ENCODE measurements at places on chromosomes 4 and X.
A peak's percentile ranks its signal among the peaks of the same experiment; 100 is the strongest.

DNA sequence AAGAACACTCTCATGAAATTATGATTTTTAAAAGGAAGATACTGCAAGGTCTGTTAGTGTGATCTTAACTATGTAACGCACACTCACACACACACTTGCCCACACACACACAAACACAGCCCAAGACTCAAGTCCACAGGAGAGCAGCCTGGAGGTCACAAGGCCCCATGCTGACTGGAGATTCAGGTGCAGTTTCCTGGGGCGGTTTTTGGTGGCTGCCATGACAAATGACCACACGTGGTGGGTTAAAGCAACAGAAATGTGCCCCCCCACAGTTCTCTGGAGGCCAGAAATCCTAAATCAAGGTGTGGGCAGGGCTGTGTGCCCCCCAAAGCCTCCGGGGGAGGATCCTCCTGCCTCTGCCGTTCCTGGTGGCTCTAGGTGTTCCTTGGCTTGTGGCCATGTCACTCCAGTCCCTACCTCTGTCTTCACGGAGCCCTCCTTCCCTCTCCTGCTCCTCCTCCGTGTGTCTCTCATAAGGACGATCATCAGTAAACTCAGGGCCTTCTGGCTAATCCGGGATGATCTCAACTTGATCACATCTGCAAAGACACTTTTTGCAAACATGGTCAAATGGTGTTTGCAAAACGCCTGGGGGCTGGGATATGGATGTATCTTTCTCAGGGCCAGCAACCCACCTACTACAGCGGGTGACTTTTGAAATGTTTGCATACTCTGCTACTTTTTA, 9.7 kb upstream of the HTRA3 start:
- H3K4me3 ChIP-seq: no peak overlapping the region
- no peaks in the 10 kb centered on the region for H3K27me3 ChIP-seq
- no peak overlapping the region for H3K27ac ChIP-seq
- H3K4me1 ChIP-seq: no peaks in the 10 kb centered on the region

GRCh38 chrX:126655061-126655460, 102.4 kb upstream of the DCAF12L1 start:
- H3K36me3 ChIP-seq: no peaks in the 10 kb centered on the region
- no peak overlapping the region for H3K4me3 ChIP-seq
- no peak for DNase-seq
- H3K27me3 ChIP-seq: no peaks in the 10 kb centered on the region
- no peaks in the 10 kb centered on the region for H3K4me1 ChIP-seq
- H3K27ac ChIP-seq: no peak overlapping the region

- no peaks in the 10 kb centered on the region for H3K4me1 ChIP-seq
- H3K27me3 ChIP-seq: no peaks in the 10 kb centered on the region
- no peak for DNase-seq
Measured at GRCh38 chr4:73698217-73698616, 42.2 kb upstream of the CXCL8 start.

- no peak overlapping the region for H3K4me3 ChIP-seq
- DNase-seq: peak; percentile 30
- H3K27ac ChIP-seq: no peak overlapping the region
- H3K27me3 ChIP-seq: no peaks in the 10 kb centered on the region
- H3K4me1 ChIP-seq: no peaks in the 10 kb centered on the region
Measured at GRCh38 chr4:173318648-173319211, 15.4 kb downstream of the HMGB2 start.

- H3K27ac ChIP-seq: no peak overlapping the region
- H3K4me1 ChIP-seq: no peaks in the 10 kb centered on the region
- H3K27me3 ChIP-seq: no peaks in the 10 kb centered on the region
- H3K36me3 ChIP-seq: no peaks in the 10 kb centered on the region
- no peak overlapping the region for H3K4me3 ChIP-seq
Measured at GRCh38 chr4:106502106-106502699, 133.6 kb upstream of the GIMD1 start.

DNA sequence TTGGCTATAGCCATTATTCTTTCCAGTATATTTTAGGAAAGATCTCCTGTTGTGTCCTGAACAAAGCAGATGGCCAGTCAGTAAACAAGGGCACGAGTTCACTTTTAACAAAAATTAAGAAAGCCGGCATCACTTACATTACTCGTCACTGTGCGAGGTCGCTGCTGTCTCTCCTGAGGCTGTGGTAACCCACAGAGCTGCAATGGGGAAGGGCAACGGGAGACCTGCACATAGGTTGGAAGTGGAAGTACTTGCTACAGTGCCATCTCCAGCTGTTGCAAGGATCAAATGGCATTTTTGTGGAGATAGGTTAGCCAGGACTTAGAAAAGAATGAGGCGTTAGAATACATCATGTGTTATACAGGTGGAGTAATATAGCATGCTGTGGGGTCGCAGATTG, 132.2 kb downstream of the KLHL8 start:
- H3K4me1 ChIP-seq: no peaks in the 10 kb centered on the region
- DNase-seq: no peak
- H3K4me3 ChIP-seq: no peak overlapping the region
- no peaks in the 10 kb centered on the region for H3K27me3 ChIP-seq
- H3K36me3 ChIP-seq: peaks cover 12% of the 10 kb centered on the region

- no peak for DNase-seq
- no peak overlapping the region for H3K4me3 ChIP-seq
- H3K27me3 ChIP-seq: no peaks in the 10 kb centered on the region
Measured at GRCh38 chrX:39140581-39140980, 339.3 kb downstream of the MID1IP1 start.

DNA sequence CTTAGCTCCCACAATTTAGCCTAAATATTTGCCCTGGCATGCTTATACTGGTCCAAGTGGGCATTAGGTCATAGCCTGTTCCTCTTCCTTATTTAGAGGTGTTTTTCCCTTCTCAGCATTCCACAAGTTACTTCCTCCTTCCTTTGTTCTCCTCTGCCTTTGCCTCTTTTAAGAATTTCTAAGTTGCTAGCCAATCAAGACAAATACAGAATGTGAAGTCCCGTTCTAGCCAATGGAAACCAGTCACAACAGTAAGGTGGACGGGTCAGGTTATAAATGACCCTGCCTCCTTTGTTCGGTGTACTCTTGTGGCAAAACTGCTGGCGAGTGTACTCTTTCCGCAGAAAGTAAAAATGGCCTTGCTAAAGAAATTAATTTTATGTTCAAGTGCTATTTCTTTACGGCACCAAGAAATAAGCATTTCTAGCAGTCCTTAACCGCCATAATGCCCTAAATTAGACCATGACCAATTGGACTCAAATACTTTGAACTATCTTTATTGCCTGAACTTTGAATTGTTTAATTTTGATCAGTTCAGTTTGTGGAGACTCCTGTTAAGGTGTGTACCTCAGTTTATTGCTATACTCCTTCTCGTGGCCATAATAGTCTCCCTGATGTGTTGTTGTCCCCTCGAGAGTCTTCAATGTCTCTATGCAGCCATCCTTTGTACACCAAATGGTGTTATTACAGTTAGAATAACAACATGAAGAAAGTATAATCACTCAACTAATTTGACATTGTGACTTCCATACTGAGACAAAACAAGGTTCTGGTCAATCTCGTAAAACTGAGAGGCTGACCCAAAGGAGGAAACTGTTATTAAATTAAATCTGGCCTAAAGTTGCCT, 1.6 kb upstream of the HADH start:
- H3K4me3 ChIP-seq: no peak overlapping the region
- H3K27me3 ChIP-seq: no peaks in the 10 kb centered on the region
- peak overlapping the region; percentile 87 for H3K27ac ChIP-seq
- peaks cover 8% of the 10 kb centered on the region for H3K4me1 ChIP-seq

DNA sequence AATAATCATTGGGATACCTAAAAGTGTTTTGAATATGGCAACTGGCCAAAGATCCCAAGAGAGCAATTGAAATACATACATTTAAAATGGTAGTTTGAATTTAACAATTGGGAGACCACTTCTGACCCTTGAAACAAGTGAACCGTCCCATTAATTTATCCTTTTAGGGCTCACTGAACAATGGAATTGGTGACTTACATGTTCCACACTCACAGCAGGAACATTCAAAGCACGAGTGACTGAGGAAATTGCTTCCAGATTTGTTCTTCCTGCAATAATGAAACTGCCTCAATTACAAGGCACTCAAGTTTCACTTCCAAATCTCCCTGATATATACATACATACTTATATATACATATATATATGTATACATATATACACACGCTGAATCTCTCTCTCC, 20.6 kb downstream of the SLC39A8 start:
- no peak for DNase-seq
- H3K36me3 ChIP-seq: no peaks in the 10 kb centered on the region
- H3K27me3 ChIP-seq: no peaks in the 10 kb centered on the region
- H3K27ac ChIP-seq: no peak overlapping the region
- no peak overlapping the region for H3K4me3 ChIP-seq

DNA sequence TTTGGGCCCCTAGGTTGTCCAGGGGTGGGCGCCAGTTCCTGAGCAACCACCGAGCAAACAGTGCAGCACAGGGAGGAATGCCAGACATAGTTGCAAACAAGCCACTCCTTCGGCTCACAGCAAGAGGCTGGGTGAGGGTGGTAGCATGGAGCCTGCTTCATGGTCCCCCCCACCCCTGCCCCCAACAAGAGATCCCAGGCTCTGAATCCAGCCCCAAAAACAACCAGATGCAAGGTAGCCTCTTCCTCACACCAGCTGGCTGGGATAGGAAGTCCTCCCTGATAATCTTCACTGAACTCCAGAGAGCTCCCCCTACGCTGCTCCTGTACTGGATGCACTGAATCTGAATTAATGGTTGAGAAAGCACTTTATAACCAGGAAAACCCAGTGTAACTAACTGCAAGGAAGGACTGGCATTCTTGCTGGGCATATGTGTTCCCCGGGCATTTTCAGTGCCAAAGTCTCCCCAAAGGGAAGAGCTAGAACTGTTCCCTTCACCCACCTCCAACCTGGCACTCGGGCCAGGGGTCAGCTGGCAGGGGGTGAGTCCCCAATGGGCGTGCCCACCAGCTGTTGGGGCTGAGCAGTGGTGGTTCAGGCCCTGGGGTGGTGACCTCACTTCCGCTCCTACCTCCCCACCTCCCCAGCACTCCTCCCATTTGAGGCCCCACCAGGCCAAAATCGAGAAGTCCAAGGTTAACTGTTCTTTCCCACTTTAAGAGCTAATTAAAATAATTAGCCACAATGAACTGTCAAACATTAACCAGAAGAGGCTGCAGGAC, 1.5 kb downstream of the ELF4 start:
- peak overlapping the region; percentile 77 for H3K27ac ChIP-seq
- peaks cover 5% of the 10 kb centered on the region for H3K4me1 ChIP-seq
- no peak for DNase-seq
- no peaks in the 10 kb centered on the region for H3K27me3 ChIP-seq

DNA sequence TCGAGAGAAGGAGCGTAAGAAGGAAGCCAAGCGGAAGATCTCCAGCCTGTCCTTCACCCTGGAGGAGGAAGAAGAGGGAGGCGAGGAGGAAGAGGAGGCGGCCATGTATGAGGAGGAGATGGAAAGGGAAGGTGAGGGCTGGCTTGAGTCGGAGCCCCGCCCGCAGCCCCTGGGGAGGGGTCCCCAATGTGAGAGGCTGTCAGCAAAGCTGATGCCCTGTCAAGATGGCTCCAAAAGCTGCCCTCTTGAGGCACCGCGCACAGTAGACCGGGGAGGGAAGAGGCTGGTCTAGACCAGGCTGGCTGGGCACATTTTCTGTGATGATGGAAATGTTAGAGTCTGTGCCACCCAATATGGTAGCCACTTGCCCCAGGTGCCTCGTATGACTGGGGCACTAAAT, 2.5 kb downstream of the FAM50A start:
- peaks cover 14% of the 10 kb centered on the region for H3K4me1 ChIP-seq
- H3K36me3 ChIP-seq: no peaks in the 10 kb centered on the region
- H3K4me3 ChIP-seq: no peak overlapping the region

DNA sequence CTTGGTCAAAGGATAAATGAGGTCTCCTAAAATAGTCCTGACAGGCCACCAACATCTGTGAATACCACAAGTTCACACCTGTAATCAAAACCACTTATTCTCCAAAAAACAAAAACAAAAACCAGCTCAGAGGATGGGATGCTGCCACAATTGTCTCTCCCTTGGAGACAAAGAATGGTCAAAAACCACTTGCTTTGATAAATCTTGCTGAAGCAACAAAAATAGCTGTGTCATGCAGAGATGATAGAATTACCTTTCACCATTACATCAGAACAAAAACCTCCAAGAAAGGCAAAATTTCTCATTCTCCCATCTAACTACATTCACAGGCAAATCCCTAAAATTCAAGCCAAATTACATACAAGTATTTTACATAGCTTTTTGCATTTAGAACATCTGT, 180.4 kb downstream of the MAML3 start:
- no peaks in the 10 kb centered on the region for H3K4me1 ChIP-seq
- H3K27ac ChIP-seq: no peak overlapping the region
- DNase-seq: no peak
- H3K36me3 ChIP-seq: no peaks in the 10 kb centered on the region
- no peak overlapping the region for H3K4me3 ChIP-seq

DNA sequence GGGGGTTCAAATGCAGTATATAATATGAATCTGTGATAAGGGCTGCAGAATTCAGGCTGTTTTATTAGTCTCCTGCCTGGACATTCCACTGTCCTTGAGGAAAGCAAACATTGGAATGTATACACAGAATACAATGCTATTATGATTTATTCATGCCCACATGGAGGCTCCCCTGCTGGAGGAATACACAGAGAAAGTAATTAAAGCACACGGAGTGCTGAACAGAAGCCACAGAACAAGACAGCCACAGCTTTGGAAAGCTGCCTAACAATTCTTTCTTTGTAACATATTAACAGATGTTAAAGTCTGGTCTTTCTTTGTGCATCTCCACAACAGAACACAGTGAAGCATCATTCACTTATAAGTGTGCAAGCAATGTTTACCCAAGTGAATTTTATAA, 155.8 kb downstream of the ARAP2 start:
- no peak overlapping the region for H3K27ac ChIP-seq
- no peaks in the 10 kb centered on the region for H3K27me3 ChIP-seq
- peaks cover 13% of the 10 kb centered on the region for H3K36me3 ChIP-seq
- H3K4me3 ChIP-seq: no peak overlapping the region
- no peak for DNase-seq
- no peaks in the 10 kb centered on the region for H3K4me1 ChIP-seq

DNA sequence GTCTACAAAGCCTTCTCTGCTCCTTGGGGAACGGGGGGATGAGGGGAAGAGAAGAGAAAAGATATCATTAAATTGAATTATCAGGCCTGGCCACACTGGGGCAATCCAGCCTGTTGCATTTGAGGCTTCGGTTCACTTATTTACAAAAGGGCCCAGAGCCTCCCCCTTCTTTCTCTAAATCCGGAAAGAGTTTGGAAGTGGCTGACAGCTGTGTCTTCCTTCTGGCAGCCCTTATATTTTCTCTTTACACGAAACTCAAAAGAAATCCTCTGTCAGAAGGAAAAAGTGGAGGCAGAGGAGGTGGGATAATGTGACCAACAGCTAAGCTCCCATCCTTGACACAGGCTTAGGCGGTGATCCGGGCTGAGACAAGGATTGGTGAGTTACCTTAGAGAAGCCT, 158.3 kb upstream of the TAPT1 start:
- H3K27ac ChIP-seq: no peak overlapping the region
- no peak for DNase-seq
- no peaks in the 10 kb centered on the region for H3K4me1 ChIP-seq
- no peaks in the 10 kb centered on the region for H3K36me3 ChIP-seq

- no peaks in the 10 kb centered on the region for H3K4me1 ChIP-seq
- no peak overlapping the region for H3K4me3 ChIP-seq
- DNase-seq: no peak
- no peaks in the 10 kb centered on the region for H3K36me3 ChIP-seq
Measured at GRCh38 chrX:23900220-23900797, 7.4 kb downstream of the APOO start.
